ENCODE measurements at places on chromosomes 7 and 10.

GRCh38 chr10:69883310-69884023 is 81.8 kb downstream of the COL13A1 start:
- no peak for DNase-seq

DNA sequence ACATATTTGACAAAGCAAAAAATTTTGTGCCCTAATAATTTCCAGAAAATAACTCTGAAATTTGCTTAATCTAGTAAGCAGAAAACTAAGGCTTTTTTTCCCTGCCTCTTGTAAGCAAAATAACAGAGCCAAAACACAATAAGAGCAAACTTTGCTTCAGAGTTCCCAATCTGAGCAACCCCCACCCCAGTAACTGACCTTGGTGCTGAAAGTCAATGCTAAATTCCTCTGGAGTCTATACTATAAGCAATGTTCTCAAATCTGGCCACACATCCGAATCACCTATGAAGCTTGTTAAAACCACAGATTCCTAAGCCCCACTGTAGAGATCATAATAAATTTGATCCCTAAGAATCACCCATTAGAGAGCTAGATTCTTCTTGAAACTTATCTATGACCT is 150.5 kb downstream of the ELAPOR2 start:
- DNase-seq = no peak

DNA sequence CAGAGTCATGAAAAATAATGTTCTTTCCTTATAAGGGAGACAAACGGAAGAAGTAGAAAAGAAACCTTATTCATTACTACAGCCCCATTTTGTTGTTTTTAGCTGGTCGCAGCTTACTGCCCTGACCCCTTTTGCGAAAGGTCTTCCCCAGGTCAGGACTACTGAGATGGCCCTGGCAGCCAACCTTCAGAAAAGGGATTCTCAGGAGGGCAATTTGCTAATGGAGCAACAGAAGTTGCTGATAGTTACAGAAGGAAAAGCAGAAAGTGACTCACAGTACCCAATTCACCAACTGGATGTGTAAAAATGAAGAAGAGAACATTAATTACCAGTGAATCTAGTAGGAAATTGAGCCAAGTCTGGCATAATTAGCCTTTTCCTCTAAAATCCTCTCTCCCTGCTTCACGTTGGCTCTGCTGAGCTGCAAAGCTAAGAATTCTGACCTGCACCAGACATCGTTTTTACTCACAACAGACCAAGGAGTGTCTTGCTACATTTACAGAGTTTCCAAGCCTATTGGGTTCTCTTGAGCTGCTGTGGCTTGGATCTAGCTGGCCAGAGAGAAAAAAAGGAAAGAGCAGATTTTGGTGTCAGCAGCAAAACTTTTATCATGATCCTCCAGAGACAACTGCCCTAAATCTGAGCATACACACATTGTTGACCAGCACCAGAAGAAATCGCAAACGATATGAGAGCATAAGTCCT is 499.9 kb upstream of the FZD8 start:
- DNase-seq = no peak

- no peak for DNase-seq
Observed at GRCh38 chr10:108902619-108903285, 1020.6 kb downstream of the XPNPEP1 start.

DNA sequence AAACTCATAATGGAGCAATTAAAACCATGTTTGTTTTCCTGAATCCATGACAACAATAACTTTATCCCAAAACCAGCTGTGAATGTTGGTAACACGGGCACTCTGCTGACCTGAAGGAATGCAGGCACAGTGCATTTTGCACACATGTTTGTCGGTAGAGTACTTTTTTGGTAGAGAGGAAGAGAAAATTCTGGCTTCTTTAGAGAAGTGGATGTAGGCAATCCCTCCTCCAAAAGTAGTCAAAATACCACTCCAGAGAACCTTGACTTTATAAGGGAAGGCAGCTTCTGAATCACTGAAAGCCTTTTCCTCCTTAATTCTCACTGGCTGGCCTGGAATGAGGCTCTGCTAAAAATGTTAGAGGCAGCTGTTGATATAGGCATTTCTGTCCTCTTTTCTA is 15.8 kb upstream of the ACTA2 start:
- no peak for DNase-seq

GRCh38 chr7:20331910-20332813 is 1.5 kb downstream of the ITGB8 start:
- DNase-seq = no peak

DNA sequence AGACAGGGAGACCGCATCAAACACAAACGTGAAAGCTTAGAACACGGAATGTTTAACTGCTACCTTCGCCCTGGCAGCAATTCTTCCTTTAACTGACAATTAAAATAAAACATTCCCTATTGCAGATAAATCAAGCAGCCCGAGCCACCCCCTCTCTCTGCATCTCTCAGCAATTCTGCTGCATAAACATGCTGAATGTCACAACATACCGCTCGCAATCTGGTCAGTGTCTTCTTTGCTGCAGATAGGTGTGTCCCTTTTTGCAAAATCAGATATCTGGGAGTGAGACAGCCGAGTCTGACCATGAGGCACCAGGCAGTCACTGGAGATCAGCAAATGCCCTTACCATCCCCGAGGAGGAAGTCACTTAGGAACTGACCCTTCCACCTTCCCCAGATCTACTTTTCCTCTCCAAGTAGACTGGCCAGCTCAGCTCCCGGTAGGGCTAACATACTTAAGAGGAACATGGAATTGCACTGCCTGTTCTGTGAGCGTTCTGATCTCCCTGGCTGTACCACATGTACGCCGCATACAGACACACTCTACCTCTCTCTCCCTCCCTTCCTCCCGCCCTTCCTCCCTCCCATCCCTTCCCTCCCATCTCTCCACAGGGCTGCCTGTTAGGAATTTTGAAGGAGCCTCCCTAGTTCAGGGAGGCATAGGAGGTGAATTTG is at the start of gene FRMD4A:
Gene FRMD4A (minus strand): TSS at position 537 of the 674 bp plus-strand sequence.
- DNase-seq = no peak

GRCh38 chr7:17495655-17496394 is 197.4 kb downstream of the AHR start:
- no peak for DNase-seq

GRCh38 chr10:43218951-43219837 is 47.7 kb downstream of the RASGEF1A start:
- DNase-seq = no peak

DNA sequence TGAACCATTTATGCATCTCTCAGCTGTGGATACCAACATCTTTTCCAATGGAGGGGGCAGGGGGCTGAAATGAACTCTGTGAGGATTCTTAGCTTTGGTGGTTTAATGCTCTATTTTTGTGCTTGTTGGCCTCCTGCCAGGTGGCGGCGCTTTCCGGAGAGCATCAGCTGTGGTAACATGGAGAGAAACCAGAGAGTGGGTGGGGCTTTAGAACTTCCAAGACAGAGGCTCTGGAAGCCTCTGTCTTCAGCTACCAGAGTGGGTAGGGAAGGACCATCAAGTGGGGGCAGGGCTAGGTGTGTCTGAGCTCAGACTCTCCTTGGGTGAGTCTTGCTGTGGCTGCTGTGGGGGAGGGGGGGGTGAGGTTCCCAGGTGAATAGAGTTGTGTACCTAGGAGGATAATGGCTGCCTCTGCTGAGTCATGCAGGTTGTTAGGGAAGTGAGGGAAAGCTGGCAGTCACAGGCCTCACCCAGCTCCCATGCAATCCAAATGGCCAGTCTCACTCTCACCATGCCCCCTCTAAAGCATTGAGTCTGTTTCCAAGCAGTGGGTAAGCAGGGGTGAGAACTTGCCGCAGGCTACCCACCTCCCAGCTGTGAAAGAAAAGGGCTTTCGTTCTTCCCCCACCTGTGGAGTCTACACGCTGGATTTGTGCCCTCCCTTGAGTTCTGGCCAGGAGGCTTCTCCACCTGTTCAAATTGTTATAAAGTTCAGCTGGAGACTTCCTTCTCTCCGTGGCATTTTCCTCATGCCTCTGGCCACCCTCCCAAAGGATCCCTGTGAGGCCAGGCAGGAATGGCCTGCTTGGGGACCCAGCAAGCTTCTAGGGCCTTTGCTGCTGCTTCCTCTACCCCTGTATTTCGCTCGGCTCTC is 527.0 kb downstream of the NEBL start:
- DNase-seq = no peak

- DNase-seq = no peak
Observed at GRCh38 chr7:134899729-134900128, 86.6 kb upstream of the AGBL3 start.

DNA sequence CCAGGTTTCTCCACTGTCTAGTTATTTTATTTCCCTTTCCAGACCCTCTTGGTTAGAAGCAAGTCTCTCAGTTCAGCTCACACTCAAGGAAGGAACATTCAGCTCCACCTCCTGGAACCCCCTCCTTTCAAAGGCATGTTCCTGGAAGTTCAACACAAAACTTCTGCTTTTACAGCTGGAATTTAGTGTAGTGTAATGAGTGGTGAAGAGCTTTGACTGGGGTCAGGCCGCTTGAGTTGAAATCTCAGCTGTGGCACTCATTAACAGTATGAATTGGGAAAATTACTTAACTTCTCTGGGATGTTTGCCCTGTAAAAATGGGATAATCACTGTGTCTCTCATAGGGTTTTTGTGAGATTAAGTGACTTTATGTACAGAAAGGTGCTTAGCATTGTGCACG is 91.7 kb downstream of the TMEM178B start:
- DNase-seq = no peak

- DNase-seq = no peak
Observed at GRCh38 chr7:131383417-131384285, 56.0 kb downstream of the MKLN1 start.

DNA sequence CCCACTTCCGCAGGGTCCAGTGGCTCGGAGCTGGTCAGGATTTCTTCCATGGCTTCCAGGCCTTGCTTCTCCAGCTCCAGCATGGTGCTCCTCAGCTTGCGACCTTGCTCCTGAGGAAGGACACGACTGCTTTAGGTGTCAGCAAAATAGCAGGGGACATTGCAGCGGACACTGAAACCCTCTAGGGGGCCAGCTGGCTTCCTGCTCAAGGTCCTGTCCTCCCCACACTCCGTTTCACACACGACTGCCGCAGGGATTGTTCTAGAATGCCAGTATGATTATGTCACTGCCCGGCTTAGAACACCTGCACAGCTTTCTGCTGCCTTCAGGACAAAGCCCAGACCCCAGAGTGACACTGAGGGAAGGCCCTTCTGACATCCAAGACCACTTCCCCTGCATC is 65.6 kb downstream of the SCRN1 start:
- DNase-seq = no peak

GRCh38 chr7:38481401-38481800 is 149.8 kb downstream of the AMPH start:
- no peak for DNase-seq

- no peak for DNase-seq
Observed at GRCh38 chr7:82441669-82442478, 1.7 kb downstream of the CACNA2D1 start.

Measured in NCI-H1436 treated with DMSO at 0.1 percent for 48 hours (cell line).